NCI-H1436 treated with DMSO at 0.1 percent for 48 hours (cell line): ENCODE measurements at places on chromosomes 6 and 20.

DNA sequence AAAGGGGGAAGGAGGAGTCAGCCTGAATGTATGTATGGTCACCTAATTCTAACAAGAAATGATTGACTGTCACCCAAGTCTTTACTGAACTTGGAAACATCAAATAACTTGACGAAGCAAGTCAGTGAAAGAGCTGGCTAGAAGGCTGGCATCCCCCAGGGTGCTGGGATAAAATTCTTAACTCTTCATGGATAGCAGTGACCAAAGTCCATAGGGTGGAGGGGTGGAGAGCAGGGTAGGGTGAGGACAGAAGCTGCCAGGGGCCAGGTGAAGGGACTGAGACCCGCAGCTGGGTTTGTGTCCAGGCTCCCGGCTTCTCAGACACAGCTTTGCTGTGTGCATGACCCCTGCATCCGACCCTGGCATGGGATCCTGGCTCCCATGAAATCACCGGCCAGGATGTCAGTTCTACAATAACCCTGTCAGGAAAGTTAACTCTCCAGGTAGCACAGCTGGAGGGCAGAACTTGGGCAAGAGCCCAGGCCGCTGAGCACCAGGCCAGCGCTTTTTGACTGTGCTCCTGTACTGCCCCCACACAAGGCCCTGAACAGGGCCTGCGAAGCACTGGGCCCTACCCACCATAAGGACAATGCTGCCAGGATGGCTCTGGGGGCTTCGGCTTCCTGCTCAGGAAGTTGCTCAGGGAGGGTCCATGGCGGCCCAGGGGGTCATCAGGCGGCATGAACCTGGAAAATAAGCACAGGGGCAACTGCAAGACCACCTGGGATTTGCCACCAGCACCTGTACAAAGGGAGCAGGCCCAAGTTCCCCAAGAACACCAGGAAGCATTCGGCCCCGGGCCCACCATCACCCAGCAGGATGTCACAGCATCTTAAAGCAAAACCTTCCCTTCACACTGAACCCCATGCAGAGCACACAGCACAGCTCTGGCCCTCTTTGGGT is 32.5 kb downstream of the ZC3H12D start:
- no peak for DNase-seq

- no peak for DNase-seq
Measured at GRCh38 chr20:63281742-63282665, 9.4 kb downstream of the ARFGAP1 start.

- no peak for DNase-seq
Measured at GRCh38 chr6:140597181-140597580, 1222.7 kb upstream of the CITED2 start.

GRCh38 chr6:148769304-148769968 is 22.6 kb downstream of the UST start:
- DNase-seq: no peak

DNA sequence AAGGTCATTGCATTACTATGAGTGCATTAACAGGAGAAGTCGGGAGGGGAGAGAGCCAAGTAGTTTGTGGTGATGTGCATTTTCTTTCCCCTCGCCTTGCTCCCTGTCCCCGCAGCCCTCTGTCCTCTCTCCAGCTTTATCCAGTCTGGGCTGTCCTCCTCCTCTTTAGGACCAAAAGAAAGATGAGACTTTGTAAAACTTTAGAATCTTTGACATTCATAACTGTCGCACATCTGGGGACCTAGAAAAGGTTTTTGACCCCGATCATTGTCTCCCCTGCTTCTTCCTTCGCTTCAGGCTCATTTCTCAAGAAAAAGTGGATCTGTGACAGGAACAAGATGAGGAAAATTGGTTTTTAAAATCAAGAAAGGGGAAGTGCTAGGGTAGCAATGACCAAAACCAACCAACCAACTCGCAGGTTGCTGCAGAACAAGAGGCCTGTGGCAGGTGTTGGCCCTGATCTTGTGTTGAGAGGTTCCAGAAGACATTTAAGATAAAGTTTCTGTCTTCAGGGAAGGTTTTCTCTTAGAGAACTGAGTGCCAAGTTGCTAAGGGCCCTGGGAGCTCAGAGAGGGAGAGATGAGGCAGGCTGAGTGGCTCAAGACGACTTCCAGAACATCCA is 17.6 kb downstream of the SYTL3 start:
- DNase-seq: no peak

DNA sequence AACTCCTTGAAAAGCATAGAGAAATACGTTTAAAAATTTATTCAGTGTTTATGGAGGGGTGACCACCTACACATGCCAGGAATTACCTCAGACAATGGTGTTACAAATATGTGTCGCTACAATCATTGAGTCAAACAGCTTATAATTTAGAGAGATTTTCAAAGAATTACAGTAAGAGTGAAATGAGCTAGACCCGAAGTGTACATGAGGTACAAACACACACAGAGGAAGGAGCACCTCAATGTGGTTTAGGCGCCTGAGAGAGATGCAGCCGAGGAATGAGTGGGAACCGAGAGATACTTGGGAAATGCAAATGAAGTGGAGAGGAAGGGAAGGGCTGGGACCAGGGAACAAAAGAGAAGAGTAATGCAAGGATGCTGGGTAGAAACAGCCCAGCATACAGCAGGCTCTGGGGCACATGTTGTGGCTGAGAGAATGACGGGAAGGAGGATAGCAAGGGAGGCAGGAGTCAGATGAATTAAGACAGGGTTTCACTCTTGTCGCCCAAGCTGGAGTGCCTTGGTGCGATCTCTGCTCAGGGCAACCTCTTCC is 15.5 kb downstream of the EEF1E1 start:
- no peak for DNase-seq

- DNase-seq: no peak
Measured at GRCh38 chr6:44627091-44627882, 239.8 kb downstream of the CDC5L start.
